ENCODE measurements at places on chromosomes 7 and 10.

DNA sequence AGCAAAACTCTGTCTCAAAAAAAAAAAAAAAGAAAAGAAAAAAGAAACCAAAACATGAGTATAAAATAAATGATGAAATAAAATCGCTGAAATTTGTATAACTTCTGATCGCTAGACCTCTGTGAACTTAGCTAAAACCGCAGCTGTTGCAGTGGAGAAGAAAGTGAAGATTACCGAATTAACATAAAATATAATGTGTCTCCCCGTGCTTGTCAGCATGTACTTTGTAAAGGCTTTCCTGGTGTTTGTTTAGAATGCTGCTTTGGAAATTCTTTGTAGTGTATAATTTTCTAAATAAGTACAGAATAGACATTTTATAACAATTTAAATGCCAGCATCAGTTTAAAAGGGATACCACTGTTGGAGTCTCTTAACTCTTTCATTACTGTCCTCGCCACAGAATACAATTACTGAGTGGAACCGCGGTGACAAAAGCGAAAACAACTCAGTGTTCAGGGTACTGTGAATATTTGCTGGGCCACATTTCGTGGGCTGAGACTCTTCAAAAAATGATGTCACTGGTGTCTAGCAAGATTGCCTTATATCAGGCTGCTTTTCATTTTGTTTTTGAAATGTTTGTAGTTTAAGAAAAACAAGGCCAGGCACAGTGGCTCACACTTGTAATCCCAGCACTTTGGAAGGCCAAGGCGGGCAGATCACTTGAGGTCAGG, 167.7 kb downstream of the NSUN6 start:
- no peak overlapping the region for H3K27ac ChIP-seq
- no peaks in the 10 kb centered on the region for H3K36me3 ChIP-seq
- DNase-seq: no peak
- no peaks in the 10 kb centered on the region for H3K4me1 ChIP-seq
- no peaks in the 10 kb centered on the region for H3K27me3 ChIP-seq
- H3K4me3 ChIP-seq: no peak overlapping the region

DNA sequence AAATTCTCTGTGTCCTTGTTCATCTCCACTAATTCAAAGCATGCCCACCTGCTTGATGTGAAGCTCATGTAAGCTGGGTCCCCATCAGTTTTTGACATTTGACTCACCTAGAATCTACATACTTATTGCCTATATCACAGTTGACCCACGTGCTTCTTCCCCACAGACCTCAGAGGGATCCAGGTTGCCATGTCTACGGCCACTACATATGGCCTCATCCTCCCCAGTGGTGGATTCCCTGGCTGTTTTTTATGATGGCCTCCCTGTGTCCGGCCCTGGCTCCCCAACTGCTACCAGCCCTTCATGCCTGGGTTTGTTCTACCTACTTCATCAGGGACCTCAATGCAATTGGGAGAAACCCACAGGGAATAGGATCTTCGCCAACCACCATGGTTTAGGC, 187.4 kb upstream of the GDF10 start:
- H3K4me3 ChIP-seq: no peak overlapping the region
- no peaks in the 10 kb centered on the region for H3K36me3 ChIP-seq
- peaks cover 5% of the 10 kb centered on the region for H3K27me3 ChIP-seq
- H3K4me1 ChIP-seq: peaks cover 2% of the 10 kb centered on the region
- no peak for DNase-seq

DNA sequence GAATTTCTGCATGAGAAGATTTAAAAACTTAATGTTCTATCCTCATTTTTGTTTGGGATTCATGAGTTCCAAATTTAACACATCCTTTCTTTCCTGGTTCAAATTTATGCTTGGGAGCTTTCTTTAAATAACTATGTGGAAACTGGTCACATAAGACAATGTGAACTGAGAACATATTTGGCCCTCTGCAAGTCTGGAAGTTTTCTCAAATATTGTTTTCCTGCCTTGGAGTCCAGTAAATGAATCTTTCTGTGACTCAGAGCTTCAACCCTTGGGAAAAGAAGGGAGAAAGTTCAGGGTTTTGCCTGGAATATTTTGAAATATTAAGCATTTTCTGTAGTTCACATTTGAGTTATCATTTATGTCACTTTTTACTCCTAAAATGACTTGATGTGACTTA, 559.0 kb upstream of the NRP1 start:
- DNase-seq: no peak
- no peaks in the 10 kb centered on the region for H3K27me3 ChIP-seq
- no peaks in the 10 kb centered on the region for H3K4me1 ChIP-seq

- H3K36me3 ChIP-seq: peaks cover 14% of the 10 kb centered on the region
- no peaks in the 10 kb centered on the region for H3K27me3 ChIP-seq
- H3K4me1 ChIP-seq: peaks cover 33% of the 10 kb centered on the region
- no peak for DNase-seq
- no peak overlapping the region for H3K27ac ChIP-seq
Observed at GRCh38 chr10:101358706-101359300, 4.8 kb downstream of the BTRC start.

DNA sequence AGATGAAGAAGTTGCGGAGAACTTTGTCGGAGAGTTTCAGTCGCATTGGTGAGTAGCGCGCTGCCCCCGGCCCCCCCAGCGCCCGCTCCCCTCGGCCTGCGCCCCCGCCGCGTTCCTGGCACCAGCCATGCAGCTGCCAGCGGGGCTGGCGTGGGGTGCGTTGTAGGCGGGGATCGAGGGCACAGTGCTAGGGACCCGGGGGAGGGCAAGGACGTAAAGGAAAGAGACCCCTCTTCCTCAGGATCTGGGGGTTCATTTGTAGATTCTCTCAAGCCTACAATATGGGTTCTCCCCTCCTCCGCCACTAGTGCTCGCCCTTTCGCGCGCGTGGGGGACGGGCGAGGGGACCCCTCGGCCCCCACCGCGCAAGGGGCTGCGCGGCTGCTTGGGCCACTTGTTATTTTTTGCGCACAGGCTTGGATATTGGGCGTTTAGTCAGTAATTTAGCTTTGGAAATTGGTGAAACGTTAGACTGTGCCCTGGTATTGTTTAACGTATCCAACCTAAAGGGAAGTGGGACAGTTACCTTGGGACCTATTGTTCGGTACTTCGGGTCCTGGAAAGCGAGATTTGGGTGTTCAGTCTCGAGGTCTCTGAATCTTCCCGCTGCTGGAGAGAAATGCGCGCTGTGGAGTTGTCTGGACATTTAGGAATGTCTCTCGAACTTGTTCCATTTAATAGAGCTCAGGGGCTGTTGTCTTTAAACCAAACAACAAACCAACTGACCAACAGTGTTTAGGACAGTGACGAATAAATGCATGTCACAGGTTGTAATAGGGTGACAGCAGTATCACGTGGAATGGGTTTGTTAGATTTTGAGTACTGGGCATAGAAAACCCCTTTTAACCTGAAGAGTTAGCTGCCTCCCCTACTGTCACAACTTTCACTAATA, 796 bp downstream of the CDK14 start:
- no peak for DNase-seq
- peak overlapping the region; percentile 99 for H3K4me3 ChIP-seq
- H3K4me1 ChIP-seq: peaks cover 63% of the 10 kb centered on the region
- H3K27ac ChIP-seq: peak overlapping the region; percentile 99

GRCh38 chr7:98870121-98870651, 372 bp upstream of the TMEM130 start:
- H3K4me3 ChIP-seq: peak overlapping the region; percentile 84
- H3K4me1 ChIP-seq: peaks cover 19% of the 10 kb centered on the region

DNA sequence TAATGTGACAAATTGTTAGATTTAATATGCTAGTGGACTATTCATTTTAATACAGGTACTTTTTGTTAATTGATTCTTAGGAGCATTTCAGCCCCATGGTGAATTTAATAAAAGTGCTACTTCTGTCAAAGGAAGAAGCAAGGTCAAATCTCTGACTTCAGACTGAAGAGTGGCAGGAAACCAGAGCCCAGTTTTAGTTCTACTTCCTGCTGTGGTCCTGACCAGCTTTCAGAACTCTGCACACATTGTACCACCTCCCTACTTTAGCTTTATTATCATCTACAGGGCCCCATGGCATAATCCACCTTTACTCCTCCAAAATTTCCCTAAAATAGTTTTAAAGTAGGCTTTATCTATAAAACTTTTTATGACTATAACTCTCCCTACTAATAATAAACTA, 33.7 kb downstream of the CTTNBP2 start:
- H3K4me3 ChIP-seq: no peak overlapping the region
- H3K27me3 ChIP-seq: no peaks in the 10 kb centered on the region
- no peaks in the 10 kb centered on the region for H3K4me1 ChIP-seq

DNA sequence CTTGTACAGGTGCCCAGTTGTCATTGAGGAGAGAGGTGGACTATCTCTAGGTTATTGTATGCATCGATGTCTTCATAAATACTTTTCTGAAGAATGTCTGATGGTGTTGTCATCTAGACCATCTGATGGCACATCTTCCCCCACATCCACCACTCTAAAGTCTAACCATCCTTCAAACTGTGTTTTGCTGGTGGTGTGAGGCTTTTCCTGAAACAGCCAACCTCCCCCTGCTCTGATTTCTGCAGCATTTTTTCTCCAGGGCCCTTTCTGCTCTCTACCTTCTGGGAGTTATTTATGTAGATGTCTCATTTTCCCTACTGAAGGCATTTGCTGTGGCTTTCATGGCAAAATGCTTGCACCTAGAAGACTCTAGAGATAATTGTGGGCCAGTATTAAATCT, 1.5 kb downstream of the PLCE1 start:
- no peaks in the 10 kb centered on the region for H3K4me1 ChIP-seq
- no peak overlapping the region for H3K4me3 ChIP-seq
- no peaks in the 10 kb centered on the region for H3K36me3 ChIP-seq
- DNase-seq: no peak

DNA sequence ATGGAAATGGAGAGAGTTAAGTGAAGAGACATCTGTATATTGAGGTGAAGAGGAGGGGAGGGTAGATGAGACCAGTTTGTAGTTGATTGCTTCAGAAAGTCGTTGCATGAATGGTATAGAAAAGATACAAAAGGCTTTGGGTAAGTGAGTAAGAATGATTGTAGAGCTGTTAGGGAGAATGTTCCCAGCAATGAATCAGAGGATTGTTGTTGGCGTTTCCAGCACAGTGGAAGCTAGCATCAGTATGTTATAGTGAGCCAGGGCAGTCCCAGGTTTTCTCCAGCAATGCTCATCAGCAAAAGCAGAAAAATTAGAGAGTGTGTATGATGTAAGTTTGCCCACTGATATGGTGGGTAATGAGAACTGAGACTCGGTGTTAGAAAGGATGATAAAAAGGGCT, 15.4 kb upstream of the CDK6 start:
- DNase-seq: no peak
- no peak overlapping the region for H3K27ac ChIP-seq
- H3K4me1 ChIP-seq: peaks cover 3% of the 10 kb centered on the region

DNA sequence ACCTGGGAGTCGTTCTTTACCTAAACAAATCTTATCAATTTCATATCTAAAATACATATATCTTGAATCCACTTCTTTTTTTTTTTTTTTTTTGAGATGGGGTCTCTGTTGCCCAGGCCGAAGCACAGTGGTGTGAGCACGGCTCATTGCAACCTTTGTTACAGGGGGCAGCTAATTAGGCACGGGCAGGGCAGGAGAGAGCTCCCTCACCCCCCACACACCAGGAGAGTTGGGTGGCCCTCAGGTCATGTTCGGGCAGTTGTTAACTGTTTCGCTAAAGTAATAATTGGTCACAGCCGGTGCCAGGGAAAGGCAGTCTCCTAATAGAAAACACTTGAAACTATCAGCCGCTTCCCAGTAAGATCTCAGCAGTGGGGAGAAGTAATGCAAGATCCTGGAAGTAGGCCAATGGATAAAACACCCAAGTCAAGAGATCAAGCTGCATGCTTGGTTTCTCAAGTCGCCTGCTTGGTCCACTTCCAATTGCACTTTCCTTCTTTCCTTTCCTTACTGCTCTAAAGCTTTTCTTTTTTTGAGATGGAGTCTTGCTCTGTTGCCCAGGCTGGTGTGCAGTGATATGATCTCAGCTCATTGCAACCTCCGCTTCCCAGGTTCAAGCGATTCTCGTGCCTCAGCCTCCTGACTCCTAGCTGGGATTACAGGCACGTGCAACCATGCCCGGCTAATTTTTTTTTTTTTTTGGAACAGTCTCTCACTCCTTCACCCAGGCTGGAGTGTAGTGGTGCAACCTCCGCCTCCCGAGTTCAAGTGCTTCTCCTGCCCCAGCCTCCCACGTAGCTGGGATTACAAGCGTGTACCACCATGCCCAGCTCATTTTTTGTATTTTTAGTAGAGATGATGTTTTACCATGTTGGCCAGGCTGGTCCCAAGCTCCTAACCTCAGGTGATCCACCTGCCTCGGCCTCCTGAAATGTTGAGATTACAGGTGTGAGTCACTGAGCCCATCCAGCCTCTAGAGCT, 21.3 kb upstream of the EFCAB10 start:
- DNase-seq: no peak
- H3K4me1 ChIP-seq: no peaks in the 10 kb centered on the region
- H3K36me3 ChIP-seq: peaks cover 18% of the 10 kb centered on the region
- no peak overlapping the region for H3K4me3 ChIP-seq
- no peaks in the 10 kb centered on the region for H3K27me3 ChIP-seq

GRCh38 chr7:974820-975681, at the start of gene COX19:
Gene COX19 (minus strand): TSS chr7:975549. CDS start chr7:975509, 40 bp downstream.
- peak within 1 kb of the TSS; percentile 98 for H3K27ac ChIP-seq
- DNase-seq: peak; percentile 86
- H3K4me3 ChIP-seq: peak within 1 kb of the TSS; percentile 99
- H3K36me3 ChIP-seq: peaks cover 27% of the 10 kb centered on the region
- H3K4me1 ChIP-seq: peaks cover 42% of the 10 kb centered on the region
- no peaks in the 10 kb centered on the region for H3K27me3 ChIP-seq

DNA sequence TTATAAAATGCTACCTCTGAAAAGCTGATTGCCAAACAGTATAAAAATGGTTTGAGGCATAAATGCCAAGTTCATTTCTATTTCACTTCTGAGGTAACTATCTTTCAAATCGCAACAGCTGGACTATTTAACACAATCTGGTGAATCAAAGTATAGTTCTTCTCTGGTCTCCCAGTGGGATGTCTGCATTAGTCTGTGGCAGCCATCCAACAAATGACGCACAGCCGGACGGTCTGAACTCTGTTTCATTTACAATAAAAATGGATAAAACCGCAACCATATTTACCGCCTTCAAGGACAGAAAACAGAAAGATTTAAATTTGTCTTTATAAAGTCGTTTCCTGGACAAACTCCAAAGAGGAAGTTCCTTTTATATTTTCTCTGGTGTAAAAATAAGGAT, 41.9 kb downstream of the ENO4 start:
- no peak overlapping the region for H3K27ac ChIP-seq
- no peaks in the 10 kb centered on the region for H3K4me1 ChIP-seq
- no peak for DNase-seq
- no peak overlapping the region for H3K4me3 ChIP-seq
- H3K36me3 ChIP-seq: no peaks in the 10 kb centered on the region
- H3K27me3 ChIP-seq: peaks cover 20% of the 10 kb centered on the region

DNA sequence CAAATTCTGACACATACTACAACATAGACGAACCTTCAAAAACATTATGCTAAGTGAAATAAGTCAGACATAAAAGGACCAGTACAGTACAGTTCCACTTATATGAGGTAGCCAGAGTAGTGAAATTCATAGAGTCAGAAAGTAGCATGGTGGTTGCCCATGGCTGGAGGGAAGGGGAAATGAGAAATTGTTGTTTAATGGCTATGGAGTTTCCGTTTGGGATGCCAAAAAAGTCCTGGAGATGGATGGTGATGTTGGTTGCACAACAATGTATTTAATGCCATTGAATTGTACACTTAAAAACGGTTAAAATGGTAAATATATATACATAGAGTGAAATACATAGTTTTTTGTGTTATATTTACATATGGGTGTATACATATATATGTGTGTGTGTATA, 2.1 kb upstream of the SLC37A3 start:
- no peaks in the 10 kb centered on the region for H3K27me3 ChIP-seq
- peaks cover 14% of the 10 kb centered on the region for H3K36me3 ChIP-seq
- peaks cover 20% of the 10 kb centered on the region for H3K4me1 ChIP-seq

GRCh38 chr10:120828763-120829319, 22.3 kb upstream of the WDR11 start:
- peaks cover 10% of the 10 kb centered on the region for H3K27me3 ChIP-seq
- H3K4me1 ChIP-seq: peaks cover 14% of the 10 kb centered on the region
- H3K4me3 ChIP-seq: no peak overlapping the region
- H3K36me3 ChIP-seq: peaks cover 3% of the 10 kb centered on the region
- DNase-seq: no peak
- peak overlapping the region; percentile 9 for H3K27ac ChIP-seq

Measured in stimulated activated naive B cell treated with anti-CD40 and anti-IgM and Interleukin-4, amounts not matched to agents 10 μg/mL and 1 μg/mL and 100 μg/mL, for 72 hours (primary cell).